ENCODE measurements at places on chromosomes 1 and 21.

- H3K27me3 ChIP-seq = no peaks in the 10 kb centered on the region
- DNase-seq = no peak
- no peaks in the 10 kb centered on the region for H3K4me1 ChIP-seq
- no peak overlapping the region for H3K4me3 ChIP-seq
Observed at GRCh38 chr1:56922070-56922469, 43.7 kb downstream of the C8B start.

GRCh38 chr21:41916888-41917433 is 36.9 kb downstream of the C2CD2 start:
- H3K4me3 ChIP-seq = no peak overlapping the region
- peaks cover 22% of the 10 kb centered on the region for H3K36me3 ChIP-seq
- no peaks in the 10 kb centered on the region for H3K27me3 ChIP-seq

- H3K27me3 ChIP-seq = no peaks in the 10 kb centered on the region
- DNase-seq = no peak
- H3K4me3 ChIP-seq = no peak overlapping the region
- peaks cover 19% of the 10 kb centered on the region for H3K36me3 ChIP-seq
- H3K4me1 ChIP-seq = no peaks in the 10 kb centered on the region
Observed at GRCh38 chr1:200640963-200641401, 20.4 kb upstream of the KIF14 start.

- peaks cover 13% of the 10 kb centered on the region for H3K36me3 ChIP-seq
- no peaks in the 10 kb centered on the region for H3K4me1 ChIP-seq
- DNase-seq = no peak
Observed at GRCh38 chr1:2962061-2962460, 59.2 kb upstream of the ACTRT2 start.

DNA sequence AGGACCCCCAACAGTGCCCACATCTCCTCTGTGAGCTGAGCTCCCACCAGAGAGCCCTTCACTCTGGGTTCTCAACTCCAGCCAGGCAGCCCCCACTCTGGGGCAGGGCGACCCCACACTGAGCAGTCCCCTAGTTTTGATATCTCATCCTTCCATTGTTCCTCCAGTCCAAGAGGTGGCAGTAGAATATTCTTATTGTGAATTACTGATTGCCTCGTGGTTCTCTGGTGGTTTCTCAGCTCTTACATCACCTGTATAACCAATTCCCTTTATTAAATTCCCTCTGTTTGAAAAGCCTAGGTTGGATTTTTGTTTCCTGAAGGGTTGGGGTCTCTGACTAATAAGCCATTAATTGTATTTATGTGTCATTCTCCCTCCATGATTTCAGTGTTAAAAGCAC is 407.5 kb downstream of the SETD4 start:
- no peak for DNase-seq
- H3K4me1 ChIP-seq = peaks cover 2% of the 10 kb centered on the region
- H3K27ac ChIP-seq = no peak overlapping the region
- H3K4me3 ChIP-seq = no peak overlapping the region
- H3K27me3 ChIP-seq = no peaks in the 10 kb centered on the region

DNA sequence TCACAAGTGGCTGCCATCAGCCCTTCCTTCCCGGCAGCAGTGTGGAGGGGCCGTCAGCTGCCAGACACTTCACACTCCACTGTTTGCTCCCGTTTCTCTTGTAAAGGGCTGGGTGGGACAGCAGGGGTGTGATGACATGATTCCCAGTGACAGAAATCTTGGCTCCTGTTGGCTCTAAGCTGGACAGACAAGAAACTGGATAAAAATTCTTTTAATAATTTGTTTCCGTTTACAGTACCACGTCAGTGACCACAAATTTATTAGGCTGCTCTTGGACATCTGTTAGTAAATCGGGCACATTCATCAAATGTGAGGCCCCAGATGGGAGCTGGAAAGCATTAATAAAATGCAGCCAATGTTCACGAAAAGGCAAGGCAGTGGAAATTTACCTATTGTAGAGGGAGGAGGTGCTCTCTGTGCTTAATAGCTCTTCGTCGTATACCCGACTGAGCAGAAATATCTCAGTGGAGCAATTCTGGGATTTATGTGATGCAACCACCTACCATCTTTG is 353.7 kb upstream of the GREM2 start:
- DNase-seq = no peak
- no peak overlapping the region for H3K27ac ChIP-seq
- no peak overlapping the region for H3K4me3 ChIP-seq
- no peaks in the 10 kb centered on the region for H3K27me3 ChIP-seq
- H3K4me1 ChIP-seq = peaks cover 8% of the 10 kb centered on the region
- H3K36me3 ChIP-seq = no peaks in the 10 kb centered on the region

DNA sequence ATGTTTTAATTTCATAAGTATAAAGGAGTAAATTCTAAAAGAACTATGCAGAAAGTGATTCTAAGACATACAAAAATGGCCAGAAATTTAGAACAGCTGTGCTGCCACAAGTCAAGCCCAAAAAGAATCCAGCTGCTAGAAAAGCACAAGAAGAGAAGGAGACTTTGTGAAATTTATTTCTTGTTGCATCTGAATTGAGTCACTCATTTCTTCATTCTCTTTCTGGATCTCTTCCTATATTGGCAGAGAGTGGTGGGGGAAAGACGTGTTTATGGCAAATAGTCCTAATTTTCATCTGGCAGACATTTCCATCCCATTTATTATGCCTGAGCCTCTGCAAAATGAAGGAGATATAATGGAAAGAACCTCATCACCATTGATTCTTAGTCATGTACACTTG is 139.6 kb upstream of the CTTNBP2NL start:
- H3K36me3 ChIP-seq = no peaks in the 10 kb centered on the region
- DNase-seq = no peak
- no peaks in the 10 kb centered on the region for H3K4me1 ChIP-seq
- no peak overlapping the region for H3K27ac ChIP-seq

GRCh38 chr1:38530957-38531356 is 328.6 kb downstream of the RRAGC start:
- no peaks in the 10 kb centered on the region for H3K27me3 ChIP-seq
- no peak overlapping the region for H3K27ac ChIP-seq
- H3K4me1 ChIP-seq = 0 out of 2 replicates have a peak, but pooled peaks cover 5% of the 10 kb centered on the region
- no peaks in the 10 kb centered on the region for H3K36me3 ChIP-seq
- no peak for DNase-seq
- H3K4me3 ChIP-seq = no peak overlapping the region

DNA sequence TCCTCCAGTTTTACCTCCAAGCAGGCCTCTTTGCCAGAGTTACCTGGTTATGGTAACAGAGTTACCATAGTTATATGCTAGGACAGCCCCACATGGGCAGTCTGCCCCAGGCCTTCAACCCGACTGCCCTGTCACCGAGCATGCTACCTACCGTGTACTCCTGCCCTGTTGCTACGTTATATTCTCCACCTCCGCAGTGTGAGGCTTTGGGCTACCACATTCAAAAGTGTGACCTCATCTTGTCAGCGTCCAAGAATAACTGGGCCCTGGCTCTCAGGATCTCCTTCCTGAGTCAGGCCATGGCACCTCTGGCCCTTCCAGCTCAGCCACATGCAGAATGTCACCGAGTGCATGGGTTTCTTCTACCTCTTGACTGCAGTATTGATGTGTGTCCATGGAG is 8.9 kb downstream of the MAPKAPK2 start:
- peaks cover 13% of the 10 kb centered on the region for H3K4me1 ChIP-seq
- H3K27me3 ChIP-seq = no peaks in the 10 kb centered on the region
- peaks cover 16% of the 10 kb centered on the region for H3K36me3 ChIP-seq
- no peak overlapping the region for H3K27ac ChIP-seq

- H3K27ac ChIP-seq = no peak overlapping the region
- H3K36me3 ChIP-seq = no peaks in the 10 kb centered on the region
- no peak for DNase-seq
- H3K4me1 ChIP-seq = no peaks in the 10 kb centered on the region
Observed at GRCh38 chr1:96236156-96236739, 485.3 kb upstream of the PTBP2 start.

DNA sequence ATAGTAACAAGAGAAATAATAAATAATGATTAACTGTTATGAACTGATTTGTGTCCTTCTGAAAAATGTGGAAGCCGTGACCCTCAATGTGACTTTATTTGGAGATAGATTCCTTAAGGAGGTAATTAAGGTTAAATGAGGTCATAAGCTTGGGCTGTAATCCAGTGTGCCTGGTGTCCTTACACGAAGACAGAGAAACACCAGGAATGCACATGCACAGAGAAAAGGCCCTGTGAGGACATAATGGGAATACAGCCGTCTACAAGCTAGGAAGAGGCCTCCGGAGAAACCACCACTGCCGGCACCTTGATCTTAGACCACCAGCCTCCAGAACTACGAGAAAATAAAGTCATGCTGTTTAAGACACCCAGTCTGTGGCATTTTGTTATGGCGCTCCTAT is 215.9 kb downstream of the NEGR1 start:
- H3K27me3 ChIP-seq = no peaks in the 10 kb centered on the region
- H3K36me3 ChIP-seq = no peaks in the 10 kb centered on the region
- DNase-seq = no peak
- H3K4me1 ChIP-seq = no peaks in the 10 kb centered on the region
- no peak overlapping the region for H3K4me3 ChIP-seq
- no peak overlapping the region for H3K27ac ChIP-seq

GRCh38 chr1:170495006-170495405 is 37.0 kb upstream of the GORAB start:
- H3K27me3 ChIP-seq = no peaks in the 10 kb centered on the region
- H3K4me1 ChIP-seq = no peaks in the 10 kb centered on the region
- H3K4me3 ChIP-seq = no peak overlapping the region
- H3K36me3 ChIP-seq = no peaks in the 10 kb centered on the region

DNA sequence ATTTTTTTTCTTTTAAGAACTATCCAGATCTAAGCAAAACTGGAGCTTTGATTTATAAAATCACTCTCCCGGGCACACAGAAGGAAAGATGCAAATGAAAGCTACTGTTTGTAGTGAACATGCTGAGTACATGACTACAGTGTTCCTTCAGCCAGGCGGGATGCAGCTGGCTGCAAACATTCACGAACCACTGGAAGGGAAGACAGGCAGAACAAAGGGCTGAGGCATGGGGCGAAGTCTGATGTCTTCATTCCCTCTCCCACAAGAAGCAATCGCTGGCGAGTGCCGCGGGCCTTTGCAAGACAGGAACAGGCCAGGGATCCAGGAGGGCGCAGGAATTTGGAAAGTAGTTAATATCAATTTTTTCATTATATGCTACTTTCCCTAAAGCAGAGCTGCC is 257.9 kb upstream of the AJAP1 start:
- no peaks in the 10 kb centered on the region for H3K4me1 ChIP-seq
- peaks cover 5% of the 10 kb centered on the region for H3K36me3 ChIP-seq
- no peak for DNase-seq
- no peaks in the 10 kb centered on the region for H3K27me3 ChIP-seq
- no peak overlapping the region for H3K27ac ChIP-seq
- no peak overlapping the region for H3K4me3 ChIP-seq

DNA sequence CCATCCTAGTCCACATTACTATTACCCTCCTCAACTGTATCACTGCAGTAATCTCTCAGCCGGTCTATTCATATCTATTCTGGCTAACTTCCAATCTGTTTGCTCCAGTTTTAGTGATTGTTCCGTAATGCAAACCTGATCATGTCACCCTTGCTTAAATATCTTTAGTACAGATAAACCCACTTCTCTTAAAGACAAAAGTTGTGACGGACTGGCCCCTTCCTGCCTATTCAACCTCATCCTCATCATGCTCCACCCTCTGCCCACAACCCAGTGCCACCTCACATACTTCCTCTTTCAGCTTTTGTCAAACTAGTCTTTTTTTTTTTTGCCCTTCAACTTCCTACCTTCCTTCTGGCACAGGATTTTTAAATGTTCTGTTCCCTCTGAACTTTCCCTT is 2.8 kb upstream of the C1orf162 start:
- H3K27me3 ChIP-seq = no peaks in the 10 kb centered on the region
- no peak overlapping the region for H3K27ac ChIP-seq
- no peaks in the 10 kb centered on the region for H3K4me1 ChIP-seq
- H3K4me3 ChIP-seq = no peak overlapping the region
- no peak for DNase-seq

- H3K4me1 ChIP-seq = no peaks in the 10 kb centered on the region
- DNase-seq = no peak
- no peaks in the 10 kb centered on the region for H3K36me3 ChIP-seq
- no peak overlapping the region for H3K27ac ChIP-seq
Observed at GRCh38 chr1:229158341-229158921, 112.5 kb upstream of the RAB4A start.

- peak overlapping the region; percentile 97 for H3K4me3 ChIP-seq
- H3K36me3 ChIP-seq = no peaks in the 10 kb centered on the region
- peak overlapping the region; percentile 59 for H3K27ac ChIP-seq
- no peaks in the 10 kb centered on the region for H3K4me1 ChIP-seq
Observed at GRCh38 chr1:185156288-185156853, 382 bp downstream of the TRMT1L start.

DNA sequence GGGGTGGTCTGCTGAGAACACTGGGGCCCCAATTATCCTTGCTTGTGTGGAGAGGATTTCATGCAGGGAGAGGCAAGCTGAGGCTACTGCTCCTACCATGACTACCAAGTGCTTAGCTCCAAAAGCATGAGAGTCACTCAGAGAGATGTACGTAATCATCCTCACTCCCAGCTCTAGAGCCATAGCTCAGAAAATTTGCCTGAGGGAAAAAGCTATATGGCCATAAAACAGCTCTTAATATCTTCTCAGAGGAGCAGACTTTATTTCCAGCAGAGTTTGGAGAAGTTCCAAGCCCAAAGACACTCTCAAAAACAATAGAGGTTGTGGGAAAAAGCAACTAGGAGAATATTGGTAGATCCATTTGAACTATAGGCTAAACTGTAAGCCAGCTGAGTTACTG is 106.4 kb upstream of the PBX1 start:
- DNase-seq = no peak
- peaks cover 10% of the 10 kb centered on the region for H3K36me3 ChIP-seq
- H3K27ac ChIP-seq = no peak overlapping the region
- no peaks in the 10 kb centered on the region for H3K4me1 ChIP-seq
- H3K4me3 ChIP-seq = no peak overlapping the region

- no peak for DNase-seq
- H3K27me3 ChIP-seq = no peaks in the 10 kb centered on the region
- no peaks in the 10 kb centered on the region for H3K36me3 ChIP-seq
- H3K4me3 ChIP-seq = no peak overlapping the region
Observed at GRCh38 chr1:14659913-14660312, 61.4 kb downstream of the KAZN start.

DNA sequence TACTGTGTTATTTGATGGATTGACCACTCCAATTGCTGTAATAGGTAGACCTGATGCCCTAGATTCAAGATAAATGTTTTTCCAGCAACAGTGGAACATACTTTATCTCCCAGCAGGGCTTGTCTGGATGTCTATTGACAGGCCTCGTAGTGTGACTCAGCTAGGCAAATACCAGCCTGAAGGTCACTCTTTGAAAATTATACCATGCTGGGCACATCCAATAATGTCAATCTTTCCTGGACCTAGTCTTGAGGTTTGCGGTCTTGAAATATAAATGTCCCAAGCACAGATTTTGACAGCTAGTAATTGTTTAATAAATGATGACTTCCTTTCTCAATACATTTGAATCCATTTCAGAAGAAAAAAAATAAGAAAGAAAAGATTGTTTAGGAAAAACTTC is 1138.0 kb upstream of the TMPRSS15 start:
- no peak for DNase-seq
- no peak overlapping the region for H3K27ac ChIP-seq

- no peaks in the 10 kb centered on the region for H3K36me3 ChIP-seq
- DNase-seq = no peak
- H3K27ac ChIP-seq = no peak overlapping the region
- no peaks in the 10 kb centered on the region for H3K4me1 ChIP-seq
Observed at GRCh38 chr1:77543822-77544448, 138.5 kb downstream of the ZZZ3 start.

GRCh38 chr1:87894062-87894461 is 565.4 kb downstream of the LMO4 start:
- DNase-seq = no peak
- no peak overlapping the region for H3K27ac ChIP-seq
- H3K4me1 ChIP-seq = no peaks in the 10 kb centered on the region
- no peak overlapping the region for H3K4me3 ChIP-seq
- no peaks in the 10 kb centered on the region for H3K36me3 ChIP-seq

- no peaks in the 10 kb centered on the region for H3K36me3 ChIP-seq
- no peak overlapping the region for H3K4me3 ChIP-seq
- H3K4me1 ChIP-seq = peaks cover 2% of the 10 kb centered on the region
- no peak overlapping the region for H3K27ac ChIP-seq
- H3K27me3 ChIP-seq = no peaks in the 10 kb centered on the region
Observed at GRCh38 chr1:243715285-243715684, 134.8 kb downstream of the AKT3 start.

Data from H9 (cell line).